ENCODE measurements at places on chromosomes 12 and 14. TPM values are rescaled to one million over a fixed set of nuclear protein-coding genes. Genes with fewer than 3 reads are reported as not detected.
A peak's percentile ranks its signal among the peaks of the same experiment; 100 is the strongest.

DNA sequence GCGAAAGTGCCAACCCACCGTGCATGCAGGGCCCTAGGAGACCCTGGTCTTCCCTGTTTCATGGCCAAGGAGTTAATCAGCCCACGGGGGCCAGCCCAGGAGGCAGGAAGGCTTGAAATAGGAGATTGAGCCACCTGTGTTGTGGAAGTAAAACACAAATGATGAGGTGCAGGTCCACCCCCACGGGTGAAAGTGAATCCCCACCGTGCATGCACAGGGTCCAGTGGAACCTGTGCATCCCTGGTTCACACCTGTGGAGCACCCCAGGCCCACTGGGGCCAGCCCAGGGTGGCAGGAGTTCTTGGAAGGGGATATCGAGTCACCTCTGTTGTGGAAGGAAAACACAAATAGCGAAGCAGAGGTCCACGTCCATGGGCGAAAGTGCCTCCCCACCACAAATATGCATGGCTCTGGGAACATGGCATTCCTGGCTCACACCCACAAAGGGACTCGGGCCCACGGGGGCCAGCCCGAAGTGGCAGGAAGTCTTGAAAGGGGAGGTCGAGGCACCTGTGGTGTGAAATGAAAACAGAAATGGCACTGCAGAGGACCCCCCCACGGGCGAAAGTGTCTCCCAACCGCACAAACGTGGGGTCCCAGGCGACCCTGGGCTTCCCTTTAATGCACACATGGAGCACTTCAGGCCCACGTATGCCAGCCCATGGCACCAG, 381.5 kb downstream of the ALG10 start:
- H3K4me1 ChIP-seq, result no peaks in the 10 kb centered on the region
- no peak overlapping the region for H3K27ac ChIP-seq
- H3K27me3 ChIP-seq, result no peaks in the 10 kb centered on the region
- peak; percentile 2 for DNase-seq
- H3K36me3 ChIP-seq, result no peaks in the 10 kb centered on the region

DNA sequence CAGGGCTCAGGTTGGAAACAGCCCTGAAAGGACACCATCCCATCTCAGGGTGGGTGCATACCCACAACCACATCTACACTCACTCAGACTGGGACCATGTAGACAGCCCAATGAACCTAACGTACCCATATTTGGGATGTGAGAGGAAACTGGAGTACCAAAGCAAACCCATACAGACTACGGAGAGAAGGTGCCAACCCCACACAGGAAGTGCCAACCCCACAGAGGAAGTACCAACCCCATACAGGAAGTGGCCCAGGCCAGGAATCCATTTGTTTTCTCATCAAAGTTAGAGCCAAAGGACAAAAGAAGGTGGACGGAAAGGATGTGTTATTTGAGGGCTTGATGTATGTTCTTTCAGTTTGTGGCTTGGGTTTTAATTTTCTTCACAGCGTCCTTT, 19.5 kb upstream of the SPIC start:
- no peaks in the 10 kb centered on the region for H3K36me3 ChIP-seq
- H3K4me3 ChIP-seq, result no peak overlapping the region
- DNase-seq, result no peak
- H3K27ac ChIP-seq, result no peak overlapping the region
- H3K4me1 ChIP-seq, result no peaks in the 10 kb centered on the region

DNA sequence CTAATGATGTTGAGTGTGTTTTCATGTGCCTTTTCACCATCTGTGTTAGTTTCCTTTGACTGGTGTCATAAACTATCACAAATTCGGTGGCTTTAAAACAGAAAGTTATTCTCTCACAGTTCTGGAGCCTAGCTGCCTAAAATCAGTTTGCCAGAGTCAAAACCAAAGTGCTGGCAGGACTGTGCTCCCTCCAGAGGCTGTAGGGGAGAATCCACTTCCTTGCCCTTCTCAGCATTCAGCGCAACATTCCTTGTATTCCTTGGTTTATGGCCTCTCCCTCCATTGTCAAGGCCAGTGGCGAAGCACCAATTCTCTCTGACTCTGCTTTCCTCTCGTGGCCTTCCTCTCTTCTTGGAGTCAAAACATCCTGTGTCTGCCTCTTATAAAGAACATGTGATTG, 174.2 kb upstream of the PDE3A start:
- H3K4me3 ChIP-seq, result no peak overlapping the region
- H3K36me3 ChIP-seq, result no peaks in the 10 kb centered on the region
- H3K27ac ChIP-seq, result no peak overlapping the region
- no peaks in the 10 kb centered on the region for H3K4me1 ChIP-seq

GRCh38 chr14:79293482-79294177, 917.7 kb downstream of the DIO2 start:
- H3K4me3 ChIP-seq, result no peak overlapping the region
- H3K27ac ChIP-seq, result no peak overlapping the region
- no peaks in the 10 kb centered on the region for H3K36me3 ChIP-seq
- H3K27me3 ChIP-seq, result no peaks in the 10 kb centered on the region

GRCh38 chr12:105980533-105980932, 158.2 kb downstream of the NUAK1 start:
- H3K27me3 ChIP-seq, result no peaks in the 10 kb centered on the region
- no peak for DNase-seq
- H3K4me3 ChIP-seq, result no peak overlapping the region
- H3K4me1 ChIP-seq, result peaks cover 12% of the 10 kb centered on the region
- H3K27ac ChIP-seq, result no peak overlapping the region
- no peaks in the 10 kb centered on the region for H3K36me3 ChIP-seq

DNA sequence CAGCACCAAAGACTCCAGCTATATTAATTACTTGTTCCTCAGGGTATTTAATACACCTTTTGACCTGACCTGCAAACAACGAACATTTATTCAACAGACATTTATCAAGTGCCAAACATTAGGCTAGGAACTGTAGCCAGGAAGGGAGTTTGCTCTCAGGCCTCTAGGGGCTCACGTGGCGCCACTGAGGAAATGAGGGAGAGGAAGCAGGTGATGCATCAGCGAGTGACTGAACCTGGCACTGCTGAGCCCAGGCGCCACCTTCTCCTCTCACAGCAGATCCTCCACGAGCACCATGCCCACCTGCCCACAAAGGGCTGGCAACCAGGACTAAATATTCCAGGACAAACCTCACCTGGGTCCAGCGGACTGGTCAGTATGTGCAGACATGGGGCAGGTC, 50.2 kb downstream of the SETD3 start:
- H3K4me1 ChIP-seq, result no peaks in the 10 kb centered on the region
- no peaks in the 10 kb centered on the region for H3K36me3 ChIP-seq
- no peaks in the 10 kb centered on the region for H3K27me3 ChIP-seq
- H3K4me3 ChIP-seq, result no peak overlapping the region
- no peak for DNase-seq
- no peak overlapping the region for H3K27ac ChIP-seq

DNA sequence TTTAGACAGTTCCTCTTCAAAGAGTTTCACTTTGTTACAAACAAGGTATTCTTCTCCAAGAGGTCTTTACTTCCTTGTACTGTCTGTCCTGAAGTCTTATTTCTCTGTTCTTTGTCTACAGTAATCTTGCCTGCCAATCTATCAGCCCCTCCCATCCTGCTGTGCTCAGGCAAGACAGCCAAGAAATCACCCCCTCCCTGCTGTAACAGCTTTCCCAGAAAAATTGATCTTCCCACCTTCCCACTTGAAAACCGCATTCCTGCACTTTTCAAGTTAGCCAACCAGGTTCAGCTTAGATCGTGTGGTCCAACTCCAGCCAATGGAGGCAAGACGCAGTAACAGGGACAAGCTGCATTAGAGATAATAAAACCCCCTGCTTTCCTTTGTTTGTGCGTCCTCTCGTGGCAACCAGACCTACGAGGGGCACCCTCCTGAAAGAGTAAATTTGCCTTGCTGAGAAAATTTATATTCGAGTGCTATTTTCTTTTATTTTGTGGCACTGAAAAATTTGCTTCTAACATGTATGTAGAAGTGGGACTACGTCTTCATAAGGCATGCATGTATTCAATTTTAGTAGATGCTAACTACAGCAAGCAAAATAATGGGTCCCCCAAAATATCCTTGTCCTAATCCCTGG, 46.5 kb upstream of the ESR2 start:
- no peak overlapping the region for H3K4me3 ChIP-seq
- H3K27ac ChIP-seq, result no peak overlapping the region
- peaks cover 4% of the 10 kb centered on the region for H3K4me1 ChIP-seq
- H3K27me3 ChIP-seq, result no peaks in the 10 kb centered on the region
- DNase-seq, result no peak

DNA sequence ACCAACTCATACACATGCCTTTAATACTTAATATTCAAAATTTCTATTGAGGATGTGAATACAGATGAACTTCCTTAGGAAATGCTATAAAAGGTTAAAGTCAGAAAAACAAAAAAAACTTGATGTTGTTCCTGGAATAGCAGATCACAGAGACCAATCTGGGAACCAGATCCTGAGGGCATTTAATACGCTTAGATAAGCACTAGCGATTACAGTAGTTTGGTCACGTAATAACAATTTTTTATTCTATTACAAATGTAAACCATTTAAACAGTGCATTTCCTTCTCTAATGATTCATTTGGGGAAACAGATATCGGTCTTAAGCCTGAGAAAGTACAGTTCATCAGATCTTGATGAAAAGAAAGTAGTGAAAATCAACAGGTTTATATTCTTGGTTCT, 30.8 kb upstream of the ABCC9 start:
- H3K27me3 ChIP-seq, result no peaks in the 10 kb centered on the region
- H3K36me3 ChIP-seq, result no peaks in the 10 kb centered on the region
- H3K27ac ChIP-seq, result no peak overlapping the region
- H3K4me1 ChIP-seq, result no peaks in the 10 kb centered on the region

GRCh38 chr14:103524002-103524935, 1.6 kb upstream of the CKB start:
- H3K27ac ChIP-seq, result no peak overlapping the region
- H3K27me3 ChIP-seq, result no peaks in the 10 kb centered on the region
- no peaks in the 10 kb centered on the region for H3K36me3 ChIP-seq
- H3K4me3 ChIP-seq, result no peak overlapping the region
- H3K4me1 ChIP-seq, result peaks cover 62% of the 10 kb centered on the region

DNA sequence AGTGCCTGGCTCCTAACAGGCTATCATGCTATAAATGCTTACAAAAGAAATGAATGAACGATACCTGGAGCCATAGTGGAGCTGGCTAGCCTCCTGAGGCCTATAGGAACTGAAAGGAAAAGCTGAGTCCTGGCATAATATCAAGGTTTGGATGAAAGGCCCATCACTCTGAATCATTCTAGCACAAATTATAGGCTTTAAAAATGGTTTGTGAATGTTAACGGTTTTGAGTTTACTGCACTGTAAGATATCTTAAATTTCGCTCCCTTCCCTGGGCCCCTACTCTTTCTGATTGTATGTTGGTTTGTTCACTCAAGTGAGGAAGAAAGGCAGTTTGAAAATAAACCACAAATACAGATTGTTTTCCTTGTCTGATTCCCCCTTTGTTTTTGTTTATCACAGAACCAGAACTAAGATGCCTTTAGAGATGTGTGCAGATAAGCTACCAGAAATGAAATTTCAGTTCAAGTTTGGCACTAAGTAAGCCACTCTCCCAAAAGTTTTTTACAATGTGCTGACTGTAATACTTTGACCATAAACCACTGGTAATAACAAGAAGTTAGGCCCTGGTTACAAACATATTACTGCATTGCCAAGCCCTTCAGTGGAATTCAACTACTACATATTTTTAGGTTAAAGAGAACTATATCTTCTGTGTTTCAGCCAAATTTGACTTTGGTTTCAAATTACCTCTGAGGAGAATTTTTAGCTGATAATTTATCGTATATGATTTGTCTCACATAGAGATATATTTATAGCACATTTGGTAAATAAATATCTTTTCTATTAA, 89.5 kb downstream of the ALX1 start:
- no peaks in the 10 kb centered on the region for H3K36me3 ChIP-seq
- H3K27ac ChIP-seq, result no peak overlapping the region
- DNase-seq, result no peak
- no peak overlapping the region for H3K4me3 ChIP-seq
- no peaks in the 10 kb centered on the region for H3K4me1 ChIP-seq

DNA sequence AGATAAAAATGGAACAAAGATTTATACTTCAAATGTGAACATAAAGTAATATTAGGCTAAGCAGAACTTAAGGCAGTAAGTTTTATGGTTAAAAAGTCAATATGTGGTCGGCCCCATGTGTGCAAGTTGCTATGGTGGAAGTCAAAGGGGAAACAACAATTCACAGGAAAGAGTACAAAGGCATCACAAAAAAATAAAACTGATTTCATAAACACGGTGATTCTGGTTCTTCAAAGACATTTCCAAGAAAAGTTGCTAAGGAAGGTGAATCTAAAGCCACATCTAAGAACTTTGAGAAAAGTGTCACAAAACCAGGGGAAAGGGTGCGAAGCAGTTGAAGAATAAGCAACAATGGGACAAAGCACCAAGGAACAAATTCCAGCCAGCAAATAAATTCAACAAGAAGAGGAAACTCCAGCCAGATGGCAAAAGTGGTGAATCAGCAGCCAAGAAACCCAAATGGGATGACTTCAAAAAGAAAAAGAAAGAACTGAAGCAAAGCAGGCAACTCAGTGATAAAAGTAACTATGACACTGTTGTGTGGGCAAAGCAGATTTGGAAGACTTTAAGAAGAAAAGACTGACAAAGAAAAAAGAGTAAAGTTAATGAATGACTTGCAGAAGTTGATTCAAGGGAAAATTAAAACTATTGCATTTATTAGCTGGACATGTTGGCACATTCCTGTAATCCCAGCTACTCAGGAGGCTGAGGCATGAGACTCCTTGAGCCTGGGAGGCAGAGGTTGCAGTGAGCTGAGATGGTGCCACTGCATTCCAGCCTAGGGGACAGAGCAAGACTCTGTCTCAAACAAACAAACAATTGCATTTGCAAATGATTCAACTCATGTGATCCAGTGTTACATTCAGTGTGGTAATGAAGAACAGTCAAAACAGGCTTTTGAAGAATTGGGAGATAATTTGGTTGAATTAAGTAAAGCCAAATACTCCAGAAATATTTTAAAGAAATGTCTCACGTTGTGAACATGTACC, 19.5 kb downstream of the PTGDR start:
- H3K4me1 ChIP-seq, result no peaks in the 10 kb centered on the region
- H3K27me3 ChIP-seq, result no peaks in the 10 kb centered on the region
- H3K4me3 ChIP-seq, result no peak overlapping the region
- DNase-seq, result no peak

DNA sequence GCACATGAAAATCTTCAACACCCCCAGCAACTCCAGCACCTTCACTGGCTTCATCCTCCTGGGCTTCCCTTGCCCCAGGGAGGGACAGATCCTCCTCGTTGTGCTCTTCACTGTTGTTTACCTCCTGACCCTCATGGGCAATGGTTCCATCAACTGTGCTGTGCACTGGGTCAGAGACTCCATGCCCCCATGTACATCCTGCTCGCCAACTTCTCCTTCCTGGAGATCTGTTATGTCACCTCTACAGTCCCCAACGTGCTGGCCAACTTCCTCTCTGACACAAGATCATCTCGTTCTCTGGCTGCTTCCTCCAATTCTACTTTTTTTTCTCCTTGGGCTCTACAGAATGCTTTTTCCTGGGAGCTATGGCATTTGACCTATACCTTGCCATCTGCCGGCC, 11.5 kb upstream of the OR11G2 start:
- H3K4me1 ChIP-seq, result no peaks in the 10 kb centered on the region
- H3K36me3 ChIP-seq, result no peaks in the 10 kb centered on the region
- H3K27me3 ChIP-seq, result no peaks in the 10 kb centered on the region

- H3K4me1 ChIP-seq, result peaks cover 4% of the 10 kb centered on the region
- no peak overlapping the region for H3K27ac ChIP-seq
- no peaks in the 10 kb centered on the region for H3K27me3 ChIP-seq
- DNase-seq, result no peak
- no peak overlapping the region for H3K4me3 ChIP-seq
Measured at GRCh38 chr12:15897433-15897832, 13.7 kb upstream of the DERA start.

The SLC6A12 gene
- 3.8 TPM for total RNA-seq

The HOXC12 gene
- not detected for total RNA-seq

The LYZ gene
- total RNA-seq, result 3.4 TPM

The MYO1H gene
- total RNA-seq, result 1.7 TPM

The ARHGEF25 gene
- total RNA-seq, result 18.0 TPM

The BEGAIN gene
- 6.9 TPM for total RNA-seq

The RILPL1 gene
- 16.8 TPM for total RNA-seq
